HS-5 (cell line): ENCODE measurements at places on chromosomes 7 and 10.

DNA sequence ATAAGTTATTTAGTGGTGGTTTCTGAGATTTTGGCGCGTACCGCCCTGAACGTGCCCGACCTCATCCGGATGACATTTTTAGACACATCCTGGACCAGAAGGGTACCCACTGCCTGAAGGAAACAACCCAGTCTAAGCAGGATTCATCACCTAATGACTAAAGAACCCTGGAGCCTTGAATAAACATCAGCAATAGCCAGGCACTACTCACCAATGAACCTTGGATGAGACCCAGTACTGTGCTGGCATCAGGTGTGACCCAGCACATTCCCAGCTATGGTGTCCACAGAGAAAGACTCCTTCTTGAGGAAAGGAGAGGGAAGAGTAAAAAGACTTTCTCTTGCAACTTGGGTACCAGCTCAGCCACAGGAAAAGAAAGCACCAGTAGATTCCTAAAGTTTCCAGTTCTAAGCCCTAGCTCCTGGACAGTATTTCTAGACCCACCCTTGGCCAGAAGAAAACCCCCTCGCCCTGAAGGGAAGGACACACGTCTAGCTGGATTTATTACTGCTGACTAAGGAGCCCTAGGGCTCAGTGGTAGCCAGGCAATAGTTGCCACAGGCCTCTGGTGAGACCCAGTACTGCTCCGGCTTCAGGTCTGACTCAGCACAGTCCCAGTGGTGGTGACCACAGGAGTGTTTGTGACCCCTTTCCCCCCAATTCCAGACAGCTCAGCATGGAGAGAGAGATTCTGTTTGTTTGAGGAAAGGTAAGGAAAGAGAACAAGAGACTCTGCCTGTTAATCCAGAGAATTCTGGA, 32.5 kb downstream of the ZNF277 start:
- DNase-seq = no peak

GRCh38 chr10:110717781-110718589, 73.8 kb downstream of the RBM20 start:
- no peak for DNase-seq

GRCh38 chr10:128101901-128102300, 24.3 kb downstream of the MKI67 start:
- no peak for DNase-seq

GRCh38 chr10:59276133-59276532, 86.2 kb downstream of the FAM13C start:
- no peak for DNase-seq

GRCh38 chr10:130099344-130099743, 11.3 kb downstream of the C10orf143 start:
- no peak for DNase-seq
